Sciatic nerve (tissue), 2 donors: ENCODE measurements at places on chromosomes 16 and 17.

GRCh38 chr16:10598157-10598556 lies 17.8 kb upstream of the EMP2 start:
- no peak for DNase-seq

DNA sequence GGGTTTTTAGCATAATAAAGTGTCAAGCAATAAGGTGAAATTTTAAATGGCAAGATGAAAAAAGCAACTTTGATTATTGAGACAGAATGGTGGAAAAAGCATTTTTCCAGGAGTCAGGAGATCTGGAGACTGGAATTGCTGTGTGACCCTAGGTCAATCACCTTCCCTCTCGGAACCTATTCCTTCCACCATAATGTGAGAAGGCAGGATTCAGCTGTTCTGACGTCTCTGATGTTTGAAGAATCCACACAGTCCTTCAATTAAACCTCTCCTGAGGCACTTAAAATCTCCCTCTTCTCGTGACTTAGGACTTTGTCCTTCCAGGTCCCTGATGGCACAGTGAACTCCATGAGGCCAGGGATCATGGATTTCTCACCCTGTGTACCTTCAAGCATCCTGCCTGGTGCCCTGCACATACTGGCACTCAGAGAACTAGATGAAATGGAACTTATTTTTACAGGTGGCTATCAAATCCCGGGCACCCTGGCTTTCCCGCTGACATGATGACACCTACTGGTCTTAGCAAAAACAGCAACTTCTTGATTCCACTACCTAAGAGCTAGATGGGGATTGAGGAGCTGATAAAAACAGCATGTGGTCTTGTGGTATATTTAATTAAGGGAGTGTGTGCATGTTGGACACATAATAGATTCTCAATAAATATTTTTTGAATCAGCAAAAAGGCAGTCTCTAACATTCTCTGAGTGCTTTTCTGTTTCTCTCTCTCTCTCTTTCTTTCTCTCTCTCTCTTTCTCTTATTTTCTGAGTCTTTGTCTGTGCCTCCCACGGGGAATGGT lies 2.3 kb upstream of the CCDC182 start:
- DNase-seq: no peak

- no peak for DNase-seq
These were observed 62.7 kb upstream of the IRX6 start for GRCh38 chr16:55261301-55261700.

DNA sequence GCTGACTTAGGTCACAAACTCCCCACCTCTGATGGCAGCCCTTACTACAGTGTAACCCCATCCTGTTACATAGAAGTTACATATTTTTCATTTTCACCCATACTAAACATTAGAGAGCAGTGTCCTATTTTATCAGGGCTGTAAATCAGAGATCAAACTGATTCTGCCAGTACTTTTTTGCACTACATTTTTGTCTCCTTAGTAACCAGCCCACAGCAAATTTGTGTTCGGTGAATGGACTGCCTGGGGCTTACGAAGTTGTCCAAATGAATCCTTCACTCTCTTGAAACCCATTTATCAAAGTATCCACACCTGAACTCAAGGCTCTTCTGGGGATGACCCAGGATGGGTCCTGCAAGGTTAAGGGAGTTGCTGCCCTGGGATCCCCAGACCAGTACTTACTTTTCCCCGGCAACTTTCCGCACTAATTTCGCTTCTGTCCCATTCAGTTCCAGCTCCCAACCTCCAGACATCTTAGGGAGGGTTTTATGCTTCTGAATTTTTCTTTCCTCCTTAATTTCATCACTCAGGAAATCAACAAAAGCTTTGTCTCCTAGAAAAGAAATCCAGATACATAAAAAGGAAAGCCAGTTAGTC lies 1.1 kb downstream of the C1QBP start:
- DNase-seq: no peak

GRCh38 chr16:57039148-57039812 lies 49.9 kb downstream of the NLRC5 start:
- no peak for DNase-seq

GRCh38 chr17:70989280-70989679 lies 819.9 kb downstream of the KCNJ2 start:
- DNase-seq: no peak

DNA sequence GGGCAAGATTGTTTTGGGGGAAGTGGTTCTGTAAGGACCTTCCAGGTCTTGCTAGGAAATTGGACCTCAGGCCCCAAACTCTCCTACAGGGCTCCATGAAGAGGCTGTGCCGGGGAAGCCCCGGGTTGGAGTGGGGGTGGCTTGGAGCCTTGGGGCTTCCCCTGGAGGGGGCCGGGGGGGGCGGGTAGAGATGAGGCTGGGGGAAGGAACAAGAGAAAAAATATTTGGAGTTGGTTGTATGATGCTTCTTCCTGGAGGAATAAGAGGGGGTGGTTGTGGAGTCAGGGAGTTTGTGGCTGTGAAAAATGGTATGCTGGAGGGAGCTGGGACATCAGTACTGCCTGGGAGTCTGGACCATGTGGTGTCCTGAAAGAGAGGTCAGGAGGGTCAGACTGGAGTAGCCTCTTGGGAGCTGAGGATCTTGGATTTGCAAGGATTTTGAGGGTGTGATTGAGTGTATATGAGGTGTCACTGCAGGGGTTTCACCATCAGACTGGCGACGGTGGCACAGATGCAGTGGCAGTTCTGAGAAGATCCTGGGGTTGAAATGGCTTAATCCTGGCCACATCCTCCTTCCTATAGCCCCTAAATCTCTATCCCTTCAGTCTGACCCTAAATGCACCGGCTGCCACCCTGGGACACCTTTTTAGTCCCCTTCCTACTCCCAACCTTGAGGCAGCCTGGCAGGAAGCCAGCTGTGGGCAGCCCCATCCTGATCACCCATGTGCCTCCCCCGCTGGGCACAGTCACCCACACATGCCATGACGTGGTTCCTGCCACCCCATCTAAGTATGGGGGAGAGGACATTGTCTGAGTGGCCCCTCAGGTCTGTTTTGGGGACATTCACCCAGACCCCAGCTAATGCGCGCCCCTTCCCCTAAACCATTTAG lies 10.9 kb downstream of the RARA start:
- no peak for DNase-seq

DNA sequence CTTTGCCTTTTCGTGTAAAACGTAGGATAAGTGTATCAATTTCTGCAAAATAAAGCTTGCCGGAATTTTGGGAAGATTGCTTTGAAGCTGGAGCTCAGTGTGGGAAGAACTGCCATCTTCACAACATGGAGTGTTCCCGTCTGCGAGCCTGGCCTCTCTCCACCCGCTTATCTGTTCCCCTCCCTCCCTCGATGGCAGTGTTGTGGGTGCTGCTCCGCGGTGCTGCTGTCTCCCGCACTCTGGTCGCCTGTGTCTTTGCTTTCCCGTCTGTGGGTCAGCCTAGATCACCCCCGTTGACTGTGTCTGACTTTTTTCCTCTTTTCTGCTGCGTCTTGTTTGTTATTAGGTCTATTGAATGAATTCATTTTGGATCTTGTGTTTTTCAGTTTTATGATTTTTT lies 17.0 kb downstream of the ACSF3 start:
- no peak for DNase-seq

DNA sequence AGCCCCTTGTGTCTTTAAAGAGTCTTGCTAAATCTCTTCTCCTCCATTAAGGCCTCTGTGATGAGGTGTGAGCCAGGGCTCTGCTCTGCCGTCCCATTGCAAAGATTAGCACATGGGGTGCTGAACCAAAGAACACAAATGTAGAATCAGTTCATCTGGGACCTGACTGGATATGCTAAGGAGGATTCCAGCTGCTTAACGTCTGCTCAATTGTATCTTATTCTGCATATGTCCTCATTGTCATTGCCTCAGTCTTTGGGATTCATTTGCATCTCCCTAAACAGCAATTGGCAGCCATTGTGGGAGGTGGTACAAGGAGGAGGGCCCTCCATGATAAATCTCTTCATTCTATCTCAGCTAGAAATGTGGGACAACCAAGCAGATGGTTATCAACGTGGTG lies 106.3 kb upstream of the ADAMTS18 start:
- DNase-seq: no peak

DNA sequence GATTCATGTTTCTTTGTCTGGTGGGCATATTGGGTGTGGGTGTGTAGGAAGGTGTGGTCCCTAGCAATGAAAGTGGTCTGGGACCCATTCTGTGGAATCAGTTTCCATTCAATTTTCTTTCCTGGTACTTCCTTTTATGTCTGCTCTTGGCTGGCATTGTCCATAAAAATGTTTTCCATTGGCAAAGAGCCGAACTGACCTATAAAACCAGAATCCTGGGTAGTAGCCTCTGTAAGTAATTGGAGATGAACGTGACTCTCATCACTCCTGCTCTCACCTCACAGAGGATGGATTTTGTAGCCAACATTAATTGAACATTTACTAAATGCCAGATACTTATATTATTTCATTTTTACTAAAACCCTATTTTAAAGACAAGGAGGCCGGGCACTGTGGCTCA lies 66.5 kb upstream of the IRX3 start:
- DNase-seq: no peak

DNA sequence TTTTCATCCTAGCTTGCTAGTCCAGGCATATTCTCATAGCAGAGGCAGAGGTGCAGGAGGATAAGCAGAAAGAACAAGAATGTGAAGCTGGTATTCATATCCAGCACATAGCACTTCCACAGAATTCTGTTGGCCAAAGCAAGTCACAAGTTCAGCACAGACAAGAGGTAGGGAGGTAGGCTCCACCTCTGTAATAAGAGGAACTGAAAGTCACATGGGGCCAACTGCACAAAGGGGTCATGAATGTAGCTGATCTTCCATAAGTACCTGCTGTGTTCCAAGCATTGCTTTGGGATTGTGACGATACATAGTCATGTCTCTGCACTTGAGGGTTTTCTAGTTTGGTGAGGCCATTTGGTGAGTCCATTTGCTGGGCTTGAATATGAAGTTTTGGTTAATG lies 110.8 kb upstream of the MPHOSPH6 start:
- no peak for DNase-seq

DNA sequence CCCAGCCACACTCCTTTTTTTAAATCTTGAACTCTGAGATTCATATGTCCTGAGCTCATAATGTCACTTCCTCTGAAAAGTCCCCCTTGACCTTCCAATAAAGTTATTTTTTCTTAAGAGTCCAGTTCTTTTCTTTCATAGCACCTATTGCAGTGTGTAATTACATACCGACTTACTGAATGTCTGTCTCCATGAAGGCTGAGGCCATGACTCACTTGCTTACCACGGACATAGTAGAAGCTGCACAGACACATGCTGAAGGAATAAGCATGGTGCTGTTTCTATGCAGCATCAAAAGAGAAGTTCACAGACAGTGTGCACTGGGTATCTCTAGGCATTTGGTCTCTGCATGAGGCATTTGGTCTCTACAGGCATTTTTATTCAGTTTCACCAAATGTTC lies 77.2 kb downstream of the C17orf67 start:
- DNase-seq: no peak

GRCh38 chr16:11198828-11199227 lies 57.2 kb downstream of the SOCS1 start:
- no peak for DNase-seq

DNA sequence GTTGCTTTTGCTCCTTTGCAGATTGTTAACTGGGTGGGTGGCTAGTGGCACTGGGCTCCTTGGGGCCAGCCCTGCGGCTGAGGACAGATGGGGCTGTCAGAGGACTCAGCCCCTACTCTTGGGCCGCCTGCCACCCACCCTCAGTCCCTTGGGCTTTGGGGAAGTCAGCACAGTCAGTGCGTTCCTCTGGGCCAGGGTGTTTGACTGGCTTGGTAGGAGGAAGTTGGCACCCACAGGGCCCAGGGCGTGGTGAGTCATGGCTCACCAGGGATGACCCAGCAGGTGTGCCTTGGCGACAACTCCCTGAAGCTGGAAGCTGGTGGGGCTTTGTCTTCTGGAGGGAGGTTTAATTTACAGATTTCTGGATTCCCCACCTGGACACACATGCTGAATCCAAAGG lies 32.4 kb downstream of the HAPSTR1 start:
- peak; percentile 63 for DNase-seq
